Posterior vena cava (tissue), 2 donors: ENCODE measurements at places on chromosomes 5 and 9. TPM values are rescaled to one million over a fixed set of nuclear protein-coding genes. Genes with fewer than 3 reads are reported as not detected.
A peak's percentile ranks its signal among the peaks of the same experiment; 100 is the strongest.

GRCh38 chr5:68433923-68434879 is 218.6 kb downstream of the PIK3R1 start:
- DNase-seq = peak; percentile 95

DNA sequence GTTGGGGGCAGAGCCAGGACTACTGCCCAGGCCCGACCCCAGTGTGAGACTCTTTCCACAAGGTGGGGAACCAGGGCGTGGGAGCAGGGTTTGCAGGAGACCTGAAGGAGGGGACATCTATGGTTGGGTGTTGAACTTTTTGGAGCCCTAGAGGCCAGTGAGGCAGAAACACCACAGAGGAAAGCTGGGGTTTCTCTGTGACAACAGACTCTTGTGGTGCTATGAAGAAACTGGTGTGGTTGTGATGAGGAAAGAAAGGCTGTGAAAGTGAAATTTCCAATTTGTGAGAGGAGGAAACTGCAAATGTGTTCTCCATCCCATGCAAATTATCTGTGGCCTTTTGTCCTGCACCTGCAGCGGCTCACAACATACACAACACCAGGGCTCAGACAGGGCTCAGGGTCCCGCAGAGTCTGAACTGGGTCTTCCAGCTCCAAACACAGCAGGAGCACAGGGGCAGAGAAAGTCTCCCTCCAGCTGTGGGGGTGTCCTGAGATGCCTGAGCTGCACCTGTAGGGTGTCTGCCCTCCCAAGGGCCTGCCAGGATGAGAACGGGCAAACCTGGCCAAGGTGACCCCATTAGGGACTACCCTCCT is 51.4 kb upstream of the GRHPR start:
- DNase-seq = no peak

DNA sequence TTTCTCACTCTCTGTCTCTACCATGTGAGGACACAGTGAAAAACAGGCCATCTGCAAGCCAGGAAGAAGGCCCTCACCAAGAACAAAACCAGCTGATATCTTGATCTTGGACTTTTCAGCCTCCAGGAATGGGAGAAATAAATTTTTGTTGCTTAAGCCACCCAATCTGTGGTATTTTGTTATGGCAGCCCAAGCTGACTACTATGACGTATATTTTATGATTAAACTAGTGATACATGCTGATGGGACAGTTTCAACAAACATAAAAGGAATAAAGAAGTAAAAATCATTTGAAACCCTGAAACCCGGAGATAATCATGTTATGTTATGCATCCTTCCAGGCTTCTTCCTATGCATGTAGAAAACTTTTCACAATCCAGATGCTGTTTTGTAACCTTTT is 71.5 kb upstream of the ERBIN start:
- DNase-seq = no peak

- no peak for DNase-seq
These were observed 322.6 kb upstream of the WWC1 start for GRCh38 chr5:167968837-167969236.

- DNase-seq = no peak
These were observed 249.0 kb upstream of the WWC1 start for GRCh38 chr5:168042284-168043068.

DNA sequence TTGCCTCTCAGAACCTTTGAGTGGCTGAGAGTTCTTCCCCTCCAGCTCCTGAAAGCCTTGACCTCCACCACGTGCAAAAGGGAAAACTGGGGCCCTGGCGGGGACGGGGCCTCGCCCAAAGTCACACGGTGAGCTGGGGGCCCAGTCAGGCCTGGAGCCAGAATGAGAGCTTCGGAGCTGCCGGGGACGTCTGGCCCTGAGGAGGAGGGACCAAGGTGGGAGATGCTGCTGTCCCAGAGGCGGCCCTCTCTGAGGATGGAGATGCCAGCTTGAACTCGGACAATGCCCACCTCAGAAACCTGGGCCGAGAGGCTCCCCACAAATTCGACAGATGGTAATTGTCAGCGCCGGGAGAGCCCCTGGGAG is 643 bp downstream of the AK8 start:
- no peak for DNase-seq

- no peak for DNase-seq
These were observed 363.3 kb upstream of the GRIN3A start for GRCh38 chr9:102101723-102102122.

GRCh38 chr9:105881021-105881420 is 186.7 kb downstream of the TMEM38B start:
- DNase-seq = no peak

Gene CCL27
- not detected for total RNA-seq

Gene SLC6A3
- total RNA-seq = 0.10 TPM

- DNase-seq = no peak
These were observed 357.3 kb downstream of the SPOCK1 start for GRCh38 chr5:137141779-137142178.

DNA sequence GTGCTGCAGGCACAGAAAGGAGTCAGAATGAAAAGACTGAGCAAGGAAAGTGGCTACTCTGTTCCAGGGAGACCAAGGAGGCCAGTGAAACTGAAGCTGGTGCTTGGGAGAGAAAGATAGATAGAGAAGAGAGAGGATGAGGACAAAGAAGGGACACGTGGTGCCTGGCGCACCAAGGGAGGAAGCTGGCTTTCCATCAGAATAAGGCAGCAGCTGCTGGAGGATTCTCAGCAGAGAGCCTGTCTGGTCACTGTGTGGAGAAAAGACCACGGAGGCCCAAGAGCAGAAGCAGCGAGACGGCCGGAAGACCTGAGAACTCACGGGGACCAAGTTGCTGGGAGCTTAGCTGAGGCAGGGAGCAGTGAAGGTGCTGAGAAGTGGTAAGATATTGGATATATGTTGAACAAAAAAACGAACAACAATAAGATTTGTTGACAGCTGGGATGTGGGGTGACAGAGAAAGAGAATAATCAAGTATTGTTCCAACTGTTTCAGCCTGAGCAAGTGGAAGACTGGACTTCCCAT is 116.1 kb downstream of the SEMA5A start:
- no peak for DNase-seq

Gene FOXI1
- total RNA-seq = not detected

DNA sequence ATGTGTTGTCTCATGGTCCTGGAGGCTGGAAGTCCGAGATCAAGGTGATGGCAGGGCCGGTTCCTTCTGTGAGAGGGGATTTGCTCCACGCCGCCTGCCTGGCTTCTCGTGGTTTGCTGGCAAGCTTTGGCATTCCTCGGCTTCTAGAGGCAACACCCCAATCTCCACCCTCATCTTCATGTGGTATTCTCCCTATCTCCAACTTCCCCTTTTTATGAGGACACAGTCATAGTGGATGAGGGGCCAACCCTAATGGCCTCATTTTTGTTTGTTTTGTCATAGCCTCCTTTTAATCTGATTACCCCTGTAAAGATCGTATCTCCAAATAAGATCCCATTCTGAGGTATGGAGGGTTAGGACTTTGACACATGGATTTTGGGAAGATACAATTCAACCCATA is 41.7 kb upstream of the CLK4 start:
- DNase-seq = no peak

DNA sequence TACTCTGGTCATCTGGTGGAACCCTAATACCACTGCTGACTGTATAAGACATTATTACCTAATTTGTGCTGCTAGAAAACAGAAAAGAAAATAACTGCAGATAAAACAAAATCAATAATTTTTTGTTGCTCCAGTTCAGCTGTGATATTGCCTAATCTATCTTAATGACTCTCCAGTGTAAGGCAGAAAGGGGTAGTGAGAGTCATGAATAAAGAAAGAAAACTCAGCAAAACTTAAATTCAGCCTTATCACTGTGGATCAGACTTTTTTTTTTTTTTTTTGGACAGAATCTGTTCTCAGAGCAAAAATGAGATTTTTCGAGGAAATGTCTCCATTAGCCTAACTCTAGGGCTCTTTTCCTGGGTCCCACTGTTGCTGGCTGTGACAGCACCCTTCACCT is 1.1 kb upstream of the DOCK2 start:
- no peak for DNase-seq

DNA sequence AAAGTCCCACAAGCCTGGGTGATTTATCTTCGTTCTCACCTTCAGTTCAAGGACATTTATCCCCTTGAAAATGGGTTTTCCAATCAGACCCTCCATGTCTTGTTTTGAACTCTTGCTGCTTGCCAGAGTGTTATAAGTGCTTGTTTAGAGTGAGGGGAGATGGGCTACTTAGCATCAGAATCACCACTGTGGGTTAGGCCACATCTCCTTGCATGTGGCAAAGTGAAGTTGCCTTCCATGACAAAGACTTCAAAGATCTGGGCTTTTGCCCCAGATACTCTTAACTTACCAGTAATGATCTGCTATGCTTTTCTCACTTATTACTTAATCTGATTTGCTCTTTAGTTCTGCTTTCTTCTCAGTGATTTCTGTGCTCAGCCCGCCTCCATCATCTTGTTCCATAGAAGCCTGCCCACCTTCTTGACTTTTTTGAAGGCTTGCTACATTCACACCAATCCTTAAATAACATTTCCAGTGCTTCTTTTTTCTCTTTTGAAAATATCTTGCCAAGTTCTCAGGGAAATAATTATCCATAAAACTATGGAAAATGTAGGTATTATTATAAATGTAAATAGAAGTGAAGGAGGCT is 39.0 kb downstream of the GPR21 start:
- no peak for DNase-seq

Gene PCA3
- total RNA-seq = not detected

GRCh38 chr5:25190521-25191000 is 545.8 kb upstream of the CDH10 start:
- peak; percentile 78 for DNase-seq

Gene TMEM174
- total RNA-seq = not detected

GRCh38 chr5:158256096-158256495 is 397.2 kb upstream of the CLINT1 start:
- DNase-seq = no peak

Gene TMEFF1
- 0.37 TPM for total RNA-seq

GRCh38 chr9:135801070-135801469 is 99.1 kb downstream of the KCNT1 start:
- no peak for DNase-seq

Gene SPATA31D4
- not detected for total RNA-seq

- DNase-seq = no peak
These were observed 68.5 kb downstream of the TMC1 start for GRCh38 chr9:72589667-72590521.

Gene CBY3
- not detected for total RNA-seq

Gene BARX1
- not detected for total RNA-seq

DNA sequence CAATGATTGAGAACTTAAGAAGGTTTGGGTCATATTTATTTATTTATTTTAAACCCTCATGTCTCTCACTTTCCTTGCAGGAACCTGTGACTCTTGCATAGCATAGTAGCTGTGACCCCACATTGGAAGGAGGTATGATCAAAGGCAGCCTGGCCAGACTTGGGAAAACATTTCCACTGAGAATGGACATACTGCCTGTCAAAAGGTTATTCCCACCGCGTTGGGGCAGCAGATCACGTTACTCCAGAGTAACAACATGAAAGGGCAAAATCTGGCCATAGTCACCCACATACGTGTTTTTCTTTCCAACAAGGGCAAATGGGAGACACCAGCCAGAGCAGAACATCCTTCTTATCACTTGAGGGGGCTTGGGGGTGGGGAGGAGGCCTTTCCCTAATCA is 95.7 kb downstream of the ARL15 start:
- DNase-seq = no peak

DNA sequence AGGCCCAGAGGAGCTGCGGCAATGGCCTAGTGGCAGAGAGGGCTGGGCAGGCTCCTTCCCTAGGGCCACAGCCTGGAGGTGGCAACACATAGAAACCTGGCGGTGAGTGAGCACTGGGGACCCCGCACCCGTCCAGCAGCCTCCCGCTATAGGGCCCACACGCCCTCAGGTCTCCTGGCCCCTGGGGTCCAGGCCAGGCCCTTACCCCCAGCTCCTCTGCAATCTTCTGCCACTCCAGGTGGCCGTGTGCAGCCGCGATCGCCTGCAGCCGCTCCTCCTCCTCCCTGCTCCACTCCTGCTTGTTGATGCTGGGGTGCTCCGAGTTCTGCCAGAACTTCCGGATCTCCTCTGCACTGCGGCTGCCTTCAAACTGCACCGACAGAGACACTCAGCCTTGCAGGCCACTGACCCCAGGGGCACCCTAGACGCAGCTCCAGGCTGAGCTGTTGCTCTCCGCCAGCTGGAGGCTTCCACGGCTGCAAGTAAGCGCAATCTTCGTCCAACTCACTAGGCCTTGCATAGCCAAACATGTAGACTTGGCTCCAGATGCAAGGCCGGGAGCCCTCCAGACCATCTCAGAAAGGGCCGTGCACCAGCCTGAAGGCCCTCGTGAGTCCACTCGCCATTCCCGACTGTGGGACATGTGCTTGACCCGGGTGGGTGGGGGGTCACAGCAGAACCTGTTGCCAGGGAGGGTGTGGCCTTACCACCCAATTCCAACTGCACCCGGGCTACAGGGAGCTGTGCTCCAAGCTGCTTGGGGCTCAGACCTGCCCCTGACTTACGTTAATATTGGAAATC is 8.0 kb downstream of the SNAPC4 start:
- no peak for DNase-seq

DNA sequence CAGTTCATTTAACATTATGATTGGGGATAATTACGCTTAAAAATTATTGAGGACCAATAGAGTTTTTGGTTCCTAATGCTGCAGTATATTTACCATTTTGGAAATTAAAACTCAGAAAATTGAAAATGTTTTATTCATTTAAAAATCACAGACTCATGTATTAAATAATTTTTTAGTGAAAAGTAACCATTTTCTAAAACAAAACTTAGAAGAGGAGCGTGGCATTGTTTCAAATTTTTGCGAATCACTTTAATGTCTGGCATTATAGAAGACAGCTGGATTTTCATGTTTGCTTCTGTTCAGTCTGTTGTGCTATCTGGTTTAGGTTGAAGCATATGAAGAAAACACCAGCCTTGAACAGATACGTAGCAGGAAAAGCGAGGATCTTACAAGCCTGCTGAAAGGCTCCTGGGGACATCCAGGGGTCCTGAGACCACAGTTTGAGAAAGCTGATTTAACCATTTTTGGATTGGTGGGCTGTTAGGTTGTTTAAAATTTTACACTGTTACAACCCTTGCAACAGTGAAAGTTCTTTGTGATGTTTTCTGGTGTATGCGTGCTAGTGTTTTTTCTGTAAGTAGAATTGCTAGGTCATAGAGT is 1.6 kb downstream of the ZFYVE16 start:
- no peak for DNase-seq

DNA sequence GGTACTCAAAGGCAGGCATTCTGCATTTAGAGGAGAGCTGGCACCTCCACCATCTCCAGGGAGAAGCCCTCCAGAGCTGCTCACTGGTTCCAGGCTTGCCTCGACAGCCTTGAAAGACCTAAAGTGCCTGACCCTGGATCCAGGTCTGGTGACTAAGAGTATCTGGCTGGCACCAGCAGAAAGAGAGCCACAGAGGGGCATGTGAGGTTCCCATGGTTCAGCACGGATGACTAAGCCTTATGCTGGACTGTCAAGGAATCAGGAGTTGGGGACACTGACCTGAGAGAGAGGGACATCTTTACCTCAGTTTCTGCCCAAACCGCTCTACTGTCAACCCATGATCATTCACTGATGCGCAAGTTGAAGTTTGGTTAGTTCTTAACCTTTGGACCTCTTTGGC is 3.0 kb downstream of the ACTL7A start:
- no peak for DNase-seq

DNA sequence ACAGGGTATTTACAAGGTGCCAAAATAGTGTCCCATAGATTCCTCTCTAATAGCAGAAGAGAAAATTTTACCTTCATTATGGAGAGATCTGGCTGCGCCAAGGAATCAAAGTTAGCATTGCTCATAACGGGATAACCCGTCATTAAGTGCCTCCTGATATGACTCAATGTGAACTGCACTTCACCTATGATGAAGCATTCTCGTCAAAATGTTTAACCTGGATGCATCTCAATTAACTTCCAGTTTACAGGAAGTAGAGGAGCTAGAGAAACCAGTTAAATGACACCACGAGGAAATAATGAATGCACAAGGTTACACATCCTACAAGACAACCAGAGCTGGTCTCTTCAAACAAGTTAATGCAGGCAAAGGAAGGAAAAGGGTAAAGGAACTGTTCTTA is 17.2 kb downstream of the FBXW11 start:
- DNase-seq = no peak

Gene CCDC183
- total RNA-seq = 0.42 TPM
